Central memory CD4-positive, alpha-beta T cell (primary cell): ENCODE measurements at places on chromosomes 12 and 14.
A peak's percentile ranks its signal among the peaks of the same experiment; 100 is the strongest.

GRCh38 chr12:51953089-51953488, 1.6 kb downstream of the ACVR1B start:
- no peak for DNase-seq

DNA sequence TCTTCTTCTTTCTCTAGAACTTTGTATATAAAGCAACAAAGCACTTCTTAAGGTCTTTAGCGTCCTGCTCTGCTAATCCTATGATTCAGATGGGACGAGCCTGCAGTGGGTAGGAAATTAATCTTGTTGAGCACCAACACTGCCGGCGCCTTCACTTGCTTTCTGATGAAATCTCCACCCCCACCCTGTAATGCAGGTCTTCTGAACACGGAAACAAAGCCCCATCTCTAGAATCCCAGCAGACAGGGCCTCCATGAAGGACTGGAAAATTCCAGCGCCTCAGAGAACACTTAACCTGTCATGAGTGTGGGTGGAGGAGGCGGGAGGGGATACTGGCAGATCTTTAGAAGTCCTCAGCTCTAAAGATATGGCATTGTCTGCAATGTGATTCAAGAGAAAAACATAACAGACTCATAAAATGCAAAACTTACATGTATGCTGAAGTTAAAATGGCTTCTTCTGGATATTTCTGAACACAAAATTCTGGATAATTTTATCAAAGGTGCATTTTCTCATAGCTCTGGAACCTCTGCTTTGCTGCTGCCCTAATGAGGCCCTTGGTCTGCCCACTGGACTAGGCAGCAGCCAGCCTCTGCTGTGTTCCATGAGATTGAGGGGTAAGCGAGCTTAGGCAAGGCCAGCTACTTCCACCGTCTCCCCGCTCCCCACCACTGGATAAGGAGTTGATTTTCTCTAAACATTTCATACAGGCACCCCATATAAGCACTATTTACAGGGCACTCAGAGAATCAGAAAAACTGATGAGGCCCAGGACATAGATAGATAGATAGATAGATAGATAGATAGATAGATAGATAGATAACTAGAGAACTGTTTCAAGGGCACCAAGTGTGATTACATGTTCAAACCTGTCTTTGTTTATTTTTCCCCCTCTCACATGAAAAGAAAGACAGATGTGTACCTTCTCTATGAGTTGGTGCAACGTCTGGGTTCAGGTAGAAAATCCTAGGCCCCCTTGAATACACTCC, 43.1 kb downstream of the ZFP36L1 start:
- DNase-seq, result no peak

- no peak for DNase-seq
Measured at GRCh38 chr12:41521872-41522379, 333.8 kb downstream of the PDZRN4 start.

DNA sequence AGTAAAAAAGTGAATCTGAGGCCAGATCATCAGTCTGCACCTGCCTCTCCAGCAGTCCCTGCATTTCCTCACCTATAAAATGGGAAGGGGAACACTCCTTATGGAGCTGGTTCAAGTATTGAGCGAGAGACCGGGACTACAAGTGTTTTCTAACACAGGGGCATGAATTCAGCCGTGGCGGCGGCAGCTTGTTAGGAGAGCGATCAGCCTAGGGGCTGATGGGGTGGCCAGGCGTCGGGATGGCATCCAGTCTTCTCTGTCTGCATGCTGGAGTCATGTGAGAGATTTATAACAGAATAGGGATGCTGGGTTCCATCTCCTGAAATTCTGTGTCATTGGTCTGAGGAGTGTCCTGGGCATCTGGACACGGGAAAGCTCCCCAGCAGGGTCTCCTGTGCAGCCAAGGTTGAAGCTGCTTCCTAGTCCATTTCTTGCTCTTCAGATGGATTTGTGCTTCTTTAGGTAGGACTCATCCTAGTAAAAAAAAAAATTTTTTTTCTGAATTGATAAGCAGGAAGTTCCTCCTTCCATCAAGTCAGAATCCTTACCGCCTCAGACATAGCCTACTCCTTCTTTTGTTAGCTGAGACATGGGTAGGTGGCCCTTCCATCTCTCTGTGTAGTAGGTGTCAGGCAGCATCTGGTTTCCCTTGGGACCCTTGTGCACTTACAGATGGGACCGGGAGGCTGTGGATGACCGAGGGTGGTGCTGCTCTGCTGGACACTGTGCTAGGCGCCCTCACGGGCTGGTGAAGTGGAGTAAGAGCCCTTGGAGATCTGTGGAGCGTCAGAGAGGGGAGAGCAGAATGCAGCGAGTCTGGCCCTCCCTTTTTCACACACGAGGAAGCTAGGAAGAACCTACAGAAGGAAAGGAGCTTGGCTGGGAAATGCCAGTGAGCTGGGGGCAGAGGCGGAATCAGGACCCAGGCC, 146.7 kb downstream of the TSPAN9 start:
- DNase-seq, result no peak

GRCh38 chr12:109871668-109872314, 8.6 kb downstream of the GLTP start:
- DNase-seq, result no peak

- no peak for DNase-seq
Measured at GRCh38 chr14:81682134-81682533, 148.5 kb upstream of the SEL1L start.

GRCh38 chr12:103884316-103884715, 43.3 kb upstream of the NT5DC3 start:
- DNase-seq, result peak; percentile 43

- no peak for DNase-seq
Measured at GRCh38 chr12:66066929-66067523, 63.5 kb downstream of the LLPH start.

DNA sequence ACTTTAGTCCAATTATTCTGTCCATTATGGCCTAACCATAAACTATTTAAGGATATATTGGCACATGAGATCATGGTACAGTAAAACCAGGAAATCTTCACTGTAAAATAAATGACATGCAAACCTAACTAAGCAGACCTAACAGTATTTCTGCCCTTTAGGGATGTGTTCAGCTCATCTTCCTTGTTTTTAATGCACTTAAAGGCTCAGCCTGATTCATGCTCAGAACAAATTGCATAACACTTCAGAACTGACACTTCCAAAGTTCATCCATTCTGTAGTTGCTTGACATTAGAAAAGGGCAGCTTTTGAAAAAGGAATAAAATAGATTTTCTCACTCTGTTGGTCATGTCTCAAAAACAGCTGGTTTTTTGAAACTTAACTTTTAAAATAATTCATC, 708.5 kb downstream of the C12orf50 start:
- DNase-seq, result no peak

DNA sequence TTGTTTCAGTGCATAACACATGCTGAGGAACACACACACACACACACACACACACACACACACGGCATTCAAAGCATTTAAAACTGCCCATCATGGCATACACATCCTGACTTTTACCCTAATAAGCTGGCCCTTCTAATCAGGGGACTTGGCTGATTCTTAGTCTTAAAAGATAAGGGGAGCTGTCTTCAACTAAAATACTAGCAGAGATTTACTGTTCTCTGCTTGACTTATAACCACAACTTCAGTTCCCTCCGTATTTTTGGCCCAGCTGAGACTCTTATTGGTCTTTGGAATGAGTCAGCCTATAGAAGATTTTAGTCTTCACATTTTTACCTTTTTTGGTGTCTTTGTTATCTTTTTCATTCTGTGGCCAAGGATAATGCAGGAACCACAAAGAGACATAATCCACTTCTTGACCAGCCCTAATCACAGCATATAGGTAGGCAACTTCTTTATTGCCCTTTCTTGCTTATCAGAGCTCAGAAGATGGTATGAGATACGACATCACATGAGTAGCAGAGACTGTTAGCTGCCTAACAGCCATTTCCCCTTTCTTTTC, 25.1 kb upstream of the SLC8A3 start:
- no peak for DNase-seq

DNA sequence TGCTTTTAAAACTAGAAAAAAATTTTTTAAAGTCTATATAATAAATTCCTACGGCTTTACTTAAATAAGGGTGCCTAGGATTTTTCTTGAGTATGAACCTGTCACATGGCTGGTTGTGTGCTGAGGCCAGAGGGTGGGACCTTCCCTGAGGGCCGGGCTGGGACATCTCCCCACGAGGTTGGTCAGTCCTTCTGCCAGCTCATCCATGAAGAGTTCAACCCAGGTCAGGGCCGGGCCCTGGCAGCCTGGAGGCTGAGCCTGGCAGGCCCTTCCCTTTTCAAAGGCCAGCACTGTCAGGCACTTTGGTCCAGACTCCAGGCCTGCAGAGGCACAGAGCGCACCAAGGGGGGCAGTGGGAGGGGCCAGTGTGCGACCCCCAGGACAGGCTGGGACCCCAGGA, 31.7 kb downstream of the TNFAIP2 start:
- DNase-seq, result no peak

GRCh38 chr14:70208380-70208779, 19.6 kb upstream of the SLC8A3 start:
- DNase-seq, result no peak

- DNase-seq, result no peak
Measured at GRCh38 chr12:32548691-32549281, 130.3 kb upstream of the DNM1L start.

DNA sequence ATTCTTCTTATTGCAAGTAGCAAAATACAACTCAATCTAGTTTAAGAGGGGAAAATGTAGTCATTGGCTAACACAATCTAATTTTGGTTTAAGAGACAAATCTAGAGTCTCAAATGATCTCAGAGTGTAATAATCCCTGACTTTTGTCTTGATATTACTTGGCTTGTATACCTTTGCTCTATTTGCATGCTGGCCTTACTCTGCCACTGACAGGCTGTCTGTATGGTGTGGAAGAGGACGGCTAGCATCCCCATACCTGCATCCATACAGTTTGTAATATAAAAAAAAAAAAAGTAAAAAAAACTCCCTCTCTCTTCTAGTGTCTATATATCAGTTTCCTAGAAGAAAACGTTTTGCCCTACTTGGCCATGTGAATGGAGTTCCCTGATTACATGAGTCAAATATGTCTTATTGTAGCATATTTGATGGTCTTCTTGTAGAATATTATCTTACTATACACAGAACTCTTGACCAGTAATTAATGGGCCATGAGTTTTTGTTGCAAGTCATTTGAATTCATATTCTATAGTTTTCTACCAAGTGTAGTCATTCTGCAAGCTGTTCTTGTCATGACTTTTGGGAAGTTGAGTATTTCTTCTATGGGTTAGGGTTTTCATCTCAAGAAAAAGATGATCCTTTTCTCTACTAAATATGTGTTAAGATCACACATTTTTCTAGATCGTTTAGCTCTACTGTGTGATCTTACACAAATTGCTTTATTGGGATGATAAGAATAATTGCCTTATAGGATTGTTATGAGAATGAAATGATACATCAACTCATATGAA, 8.2 kb downstream of the HIF1A start:
- no peak for DNase-seq

DNA sequence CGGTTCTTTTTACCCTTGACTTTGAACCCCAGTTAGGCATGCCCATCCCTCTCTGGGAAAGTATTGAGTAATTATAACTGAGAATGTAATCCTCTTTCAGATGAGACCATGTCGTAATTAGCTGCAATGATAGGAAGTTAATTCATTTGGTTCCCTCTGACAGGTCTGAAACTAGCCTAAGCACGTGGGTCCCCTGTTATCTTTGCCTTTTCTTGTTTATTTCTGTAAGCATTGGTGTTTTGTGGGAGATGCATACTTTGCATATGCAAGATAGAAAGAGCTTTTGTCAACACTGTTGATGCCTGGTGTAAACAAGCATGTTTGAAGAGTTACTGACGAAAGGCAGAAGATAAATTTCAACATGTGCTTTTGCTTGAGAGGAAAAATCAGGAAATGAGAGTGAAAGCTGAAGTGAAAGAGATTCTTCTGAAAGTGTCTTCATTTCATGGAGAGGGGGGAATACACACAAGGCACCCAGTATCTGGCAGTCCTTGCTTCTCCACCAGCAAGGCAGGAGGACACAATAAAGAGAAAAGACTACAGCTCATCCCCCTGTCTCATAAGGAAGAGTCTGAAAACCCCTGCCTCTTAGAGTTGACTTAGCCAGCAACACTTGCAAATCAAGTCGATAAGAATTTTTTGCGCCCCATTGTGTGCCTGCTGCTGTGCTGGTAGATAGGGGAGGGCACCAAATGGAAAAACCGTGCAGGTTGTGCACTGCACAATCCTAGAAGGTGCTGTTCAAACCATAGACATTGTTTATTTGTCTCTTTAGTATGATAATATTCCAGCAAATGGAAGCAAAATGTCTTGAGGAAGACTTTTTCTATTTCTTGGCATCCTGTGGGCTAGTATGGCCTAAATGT, 77.8 kb downstream of the SLC24A4 start:
- no peak for DNase-seq

DNA sequence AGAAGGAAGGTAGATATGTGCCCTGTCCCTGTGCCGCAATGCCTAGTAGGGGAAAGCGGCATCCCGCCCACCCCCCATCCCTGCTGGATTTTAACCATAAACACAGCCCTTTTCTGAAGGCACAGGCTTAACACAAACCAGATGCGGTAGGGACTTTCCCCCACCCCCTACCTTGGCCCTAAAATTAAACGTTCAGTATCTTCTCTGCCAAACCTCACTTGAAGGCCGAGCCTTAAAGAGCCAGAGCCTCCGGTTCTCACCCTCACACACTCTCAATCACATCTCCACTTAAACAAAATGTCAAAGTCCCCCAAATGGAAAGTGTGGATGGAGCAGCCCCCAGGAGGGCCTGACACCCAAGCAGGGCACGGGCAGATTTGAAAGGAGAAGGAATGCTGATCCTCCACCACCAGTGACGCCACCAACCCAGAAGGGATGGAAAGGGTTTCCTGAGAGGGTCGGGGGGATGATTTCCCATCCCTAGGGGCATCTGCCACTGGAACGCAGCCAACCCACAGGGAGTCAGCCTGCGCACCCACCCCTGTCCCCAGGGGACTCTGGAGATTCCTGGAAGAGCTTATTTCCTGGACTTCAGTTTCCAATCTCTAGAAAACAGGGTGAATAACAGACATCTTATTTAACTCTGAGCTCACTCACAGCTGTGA, 26.4 kb downstream of the ACTN1 start:
- DNase-seq, result no peak

DNA sequence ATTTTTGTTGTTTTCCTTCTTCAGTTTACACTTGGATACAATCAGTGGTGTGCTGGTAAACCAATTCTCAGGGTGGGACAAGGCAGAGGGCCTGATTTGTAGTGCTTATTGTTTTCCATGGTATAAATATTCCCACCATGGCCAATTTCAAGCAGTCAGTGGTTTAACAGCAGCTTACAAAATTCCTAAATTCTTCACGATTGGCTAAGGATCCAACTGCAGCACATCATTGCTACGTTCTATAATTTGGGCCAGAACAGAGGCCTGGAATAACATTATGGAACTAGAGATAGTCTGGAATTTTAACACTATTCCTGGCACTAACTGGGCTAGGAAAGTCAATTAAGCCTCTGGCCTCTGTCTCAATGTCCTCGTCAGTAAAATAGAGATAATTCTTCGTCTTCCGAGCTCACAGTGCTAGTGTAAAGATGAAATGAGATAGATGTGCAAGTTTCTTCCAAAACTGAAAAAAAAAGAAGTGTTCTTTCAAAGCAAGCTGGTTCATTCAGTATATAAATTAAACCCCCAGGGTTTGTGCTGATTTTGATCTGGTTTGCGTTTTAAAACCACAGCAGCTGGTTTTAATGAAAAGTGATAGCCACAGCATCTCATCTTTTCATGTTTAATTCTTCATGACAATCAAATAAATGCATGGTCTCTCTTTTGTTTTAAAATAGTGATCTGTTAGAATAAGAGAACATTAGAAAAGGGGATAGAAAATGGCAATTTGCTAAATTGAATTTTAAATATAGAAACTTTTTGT, 104.1 kb downstream of the EPS8 start:
- no peak for DNase-seq
